Pancreas (tissue), 10 donors: ENCODE measurements at places on chromosomes 6 and 20. TPM values are rescaled to one million over a fixed set of nuclear protein-coding genes. Genes with fewer than 3 reads are reported as not detected.

DNA sequence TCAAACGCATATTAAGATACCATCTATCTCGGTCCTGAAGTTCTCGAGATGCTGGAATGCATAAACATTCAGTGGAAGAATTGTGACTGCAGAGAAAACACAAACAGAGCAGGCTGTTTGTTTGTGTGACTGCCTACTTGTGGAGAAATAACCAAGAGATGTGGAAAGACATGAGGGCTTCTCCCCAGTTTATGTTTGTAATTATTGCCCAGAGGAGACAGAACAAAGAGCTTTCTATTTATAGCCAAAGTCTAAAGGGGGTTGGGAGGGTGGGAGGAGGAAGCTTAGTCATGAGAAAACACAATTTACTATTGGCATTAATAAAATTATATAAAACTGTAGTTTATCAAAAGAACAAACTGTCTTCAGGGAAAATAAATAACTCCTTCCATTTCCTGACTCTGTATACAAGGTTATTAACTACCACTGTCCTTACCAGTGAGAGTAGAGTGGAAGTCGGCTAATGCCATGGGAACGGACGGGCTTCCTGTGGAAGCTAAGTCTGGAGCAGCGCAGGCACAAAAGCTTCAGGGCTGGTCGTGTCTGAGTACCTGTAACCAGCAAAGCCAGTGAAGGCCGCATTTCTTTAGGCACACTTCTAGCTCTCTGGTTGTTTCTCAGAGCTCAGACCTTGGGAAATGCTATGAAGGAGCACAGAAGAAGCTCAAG, 200.2 kb upstream of the SUPT3H start:
- no peaks in the 10 kb centered on the region for H3K36me3 ChIP-seq
- H3K27ac ChIP-seq: no peak overlapping the region
- H3K27me3 ChIP-seq: no peaks in the 10 kb centered on the region
- H3K4me1 ChIP-seq: no peaks in the 10 kb centered on the region
- DNase-seq: no peak

Gene CHRNA4
- not detected for total RNA-seq

- H3K27ac ChIP-seq: no peak overlapping the region
- peaks cover 11% of the 10 kb centered on the region for H3K27me3 ChIP-seq
- H3K36me3 ChIP-seq: no peaks in the 10 kb centered on the region
- DNase-seq: no peak
- no peaks in the 10 kb centered on the region for H3K4me1 ChIP-seq
Observed at GRCh38 chr6:100466410-100467128, 1.8 kb upstream of the SIM1 start.

Gene NTSR1
- total RNA-seq: 0.12 TPM

Gene XKR7
- 0.05 TPM for total RNA-seq

DNA sequence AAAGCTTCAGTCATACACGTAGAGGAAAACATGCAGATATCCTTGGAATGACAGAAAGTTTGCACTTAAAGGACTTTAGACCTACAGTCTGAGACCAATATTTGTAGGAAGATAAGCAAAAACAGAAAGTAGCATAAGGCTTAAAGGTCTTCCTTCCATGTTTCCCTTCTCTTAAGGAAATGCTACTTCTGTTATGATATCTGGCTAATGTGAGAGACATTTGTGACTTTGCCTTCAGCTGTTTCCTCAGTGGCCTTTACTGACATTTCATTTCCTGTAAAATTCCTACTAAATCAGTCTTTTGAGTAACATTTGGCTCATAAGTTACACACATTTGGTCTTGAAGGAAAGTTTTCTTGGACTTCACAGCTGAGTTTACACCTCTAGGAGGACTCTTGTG, 713.4 kb downstream of the TBC1D32 start:
- H3K27me3 ChIP-seq: no peaks in the 10 kb centered on the region
- no peak overlapping the region for H3K4me3 ChIP-seq
- no peaks in the 10 kb centered on the region for H3K4me1 ChIP-seq
- no peaks in the 10 kb centered on the region for H3K36me3 ChIP-seq
- DNase-seq: no peak
